T-helper 22 cell (primary cell): ENCODE measurements at places on chromosomes 12 and 14.

DNA sequence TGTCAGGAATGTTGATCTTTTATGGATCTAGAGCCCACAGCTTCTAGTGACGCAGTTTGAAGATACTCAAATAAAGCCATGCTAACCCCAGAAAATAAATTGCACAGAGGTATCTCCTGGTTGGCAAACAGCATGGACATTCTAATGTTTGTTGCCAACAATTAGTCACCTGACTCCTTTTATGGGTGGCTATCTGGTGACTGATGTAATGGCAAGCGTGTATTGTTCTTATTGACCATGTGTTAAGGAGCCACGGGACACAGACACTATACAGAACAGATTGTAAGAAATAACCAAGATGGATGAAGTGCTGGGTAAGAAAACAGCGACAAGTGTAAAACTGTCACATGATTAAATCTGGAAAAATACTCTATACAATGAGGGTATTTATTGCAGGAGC lies 401.3 kb upstream of the PDE3A start:
- no peak for DNase-seq

GRCh38 chr14:69693801-69694729 lies 72.9 kb upstream of the SRSF5 start:
- DNase-seq, result no peak

DNA sequence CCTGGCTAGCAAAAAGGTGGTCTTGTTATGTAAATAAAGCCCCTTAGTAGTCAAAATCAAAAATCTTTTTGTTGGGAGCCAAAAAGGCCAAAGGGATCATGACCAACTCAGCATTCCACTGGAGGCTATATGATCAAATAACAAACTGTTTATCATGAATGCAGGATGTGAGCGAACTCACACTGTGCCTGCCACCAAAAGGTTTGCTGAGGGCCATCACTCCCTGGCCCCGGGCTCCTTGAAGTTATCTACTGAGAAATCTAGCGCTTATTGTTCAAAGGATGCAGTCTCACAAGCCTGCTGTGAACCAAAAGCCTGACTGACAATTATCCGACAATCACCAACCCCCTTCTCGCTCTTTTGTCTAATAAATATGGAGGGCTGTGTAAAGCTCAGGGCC lies 107.2 kb upstream of the DDHD1 start:
- no peak for DNase-seq

DNA sequence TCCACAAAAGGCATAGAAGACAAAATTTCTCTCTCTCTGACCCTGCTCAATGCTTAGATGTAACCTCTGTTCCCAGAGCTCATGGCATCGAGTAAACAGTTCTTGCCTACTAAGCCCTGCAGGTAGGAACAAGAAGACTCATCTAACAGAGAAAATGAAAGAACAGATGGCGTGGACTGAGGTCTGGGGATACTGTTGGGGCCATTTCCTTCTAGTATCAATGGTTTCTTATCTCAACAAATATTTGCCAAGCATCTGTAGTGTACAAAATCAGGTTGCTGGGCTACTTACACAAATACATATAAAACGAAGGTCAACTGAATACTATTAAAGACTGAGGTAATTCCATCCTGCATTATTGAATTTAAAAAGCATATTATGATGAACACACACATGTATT lies 93.3 kb downstream of the RIMBP2 start:
- DNase-seq, result no peak

DNA sequence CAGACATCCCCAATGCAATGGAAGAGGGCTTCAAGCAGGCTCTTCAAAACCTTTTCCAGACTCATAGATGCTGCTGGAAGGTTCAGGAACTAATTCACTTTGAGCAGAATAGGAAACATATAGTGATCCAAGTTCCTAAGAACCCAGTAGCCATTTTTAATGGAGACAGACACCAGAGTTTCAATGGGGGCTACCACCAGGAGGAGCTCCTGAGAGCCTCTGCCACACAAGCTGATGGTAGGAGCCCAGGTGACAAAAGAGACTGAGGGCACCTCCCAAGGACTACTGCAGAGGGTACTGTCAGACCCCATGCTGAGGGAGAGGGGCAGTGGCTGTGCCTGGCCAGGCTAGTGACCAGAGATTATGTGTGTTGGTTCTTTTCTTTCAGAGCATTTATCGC lies 45.9 kb downstream of the IFNG start:
- DNase-seq, result no peak

DNA sequence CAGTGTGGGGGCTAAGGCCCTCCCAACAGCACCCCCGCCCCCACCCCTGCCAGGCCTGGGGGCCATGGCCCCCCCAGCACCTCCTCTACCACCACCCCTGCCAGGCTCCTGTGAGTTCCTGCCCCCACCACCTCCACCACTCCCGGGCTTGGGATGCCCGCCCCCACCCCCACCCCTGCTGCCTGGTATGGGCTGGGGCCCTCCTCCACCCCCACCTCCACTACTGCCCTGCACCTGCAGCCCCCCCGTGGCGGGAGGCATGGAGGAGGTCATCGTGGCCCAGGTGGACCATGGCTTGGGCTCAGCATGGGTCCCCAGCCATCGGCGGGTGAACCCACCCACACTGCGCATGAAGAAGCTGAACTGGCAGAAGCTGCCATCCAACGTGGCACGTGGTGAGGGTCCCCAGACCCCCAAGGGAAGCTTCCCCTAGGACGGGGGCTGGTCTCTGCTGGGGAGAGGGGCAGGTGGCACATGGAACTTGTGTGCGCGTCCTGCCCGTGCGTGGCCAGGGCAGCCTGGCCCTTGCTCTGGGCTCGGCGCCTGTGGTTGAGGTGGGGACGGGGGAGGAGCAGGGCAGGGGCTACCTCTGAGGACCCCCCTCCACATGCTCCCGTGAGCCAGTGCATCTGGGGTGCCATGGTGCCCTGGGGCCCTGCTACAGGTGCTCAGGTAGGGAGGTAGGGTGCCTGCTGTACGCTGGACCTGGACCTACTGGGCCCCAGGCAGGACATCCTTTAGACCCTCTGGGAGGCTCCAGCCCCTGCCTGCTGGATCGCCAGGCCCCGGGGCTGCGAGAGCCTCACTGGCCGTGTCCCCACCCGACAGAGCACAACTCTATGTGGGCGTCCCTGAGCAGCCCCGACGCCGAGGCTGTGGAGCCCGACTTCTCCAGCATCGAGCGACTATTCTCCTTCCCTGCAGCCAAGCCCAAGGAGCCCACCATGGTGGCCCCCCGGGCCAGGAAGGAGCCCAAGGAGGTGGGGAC lies 16.1 kb upstream of the ADSS1 start:
- no peak for DNase-seq

DNA sequence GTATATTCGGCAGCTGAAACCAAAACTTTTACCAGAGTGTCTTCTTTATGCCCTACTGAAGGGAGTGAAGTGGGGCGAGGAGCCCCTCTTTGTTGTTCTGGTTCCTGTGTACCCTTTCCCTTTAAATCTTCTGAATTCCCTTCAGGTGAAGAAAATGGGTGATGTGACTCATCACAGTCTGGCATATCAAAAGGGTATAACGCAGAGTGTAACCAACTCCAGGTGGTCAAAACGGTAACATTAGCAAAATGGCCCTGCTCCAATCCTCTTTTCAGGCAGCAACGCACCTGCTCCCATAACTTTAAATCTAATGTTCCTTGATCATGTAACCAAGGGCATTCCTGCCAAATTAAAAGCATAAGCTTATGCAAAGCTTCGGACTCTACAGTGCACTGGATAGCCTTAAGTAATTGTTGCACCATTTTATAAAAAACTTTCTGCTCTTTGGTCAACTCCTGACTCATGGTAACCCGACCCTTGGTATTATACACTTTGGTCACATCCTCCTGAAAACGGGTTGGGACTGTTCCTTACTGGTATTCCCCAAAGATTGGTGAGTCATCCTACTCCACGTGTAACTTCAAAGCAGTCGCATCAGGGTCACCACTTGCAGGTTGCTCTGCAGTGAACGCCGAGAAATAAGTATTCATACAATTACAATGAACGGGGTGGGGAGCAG lies 83.1 kb downstream of the KCNMB4 start:
- DNase-seq, result no peak

DNA sequence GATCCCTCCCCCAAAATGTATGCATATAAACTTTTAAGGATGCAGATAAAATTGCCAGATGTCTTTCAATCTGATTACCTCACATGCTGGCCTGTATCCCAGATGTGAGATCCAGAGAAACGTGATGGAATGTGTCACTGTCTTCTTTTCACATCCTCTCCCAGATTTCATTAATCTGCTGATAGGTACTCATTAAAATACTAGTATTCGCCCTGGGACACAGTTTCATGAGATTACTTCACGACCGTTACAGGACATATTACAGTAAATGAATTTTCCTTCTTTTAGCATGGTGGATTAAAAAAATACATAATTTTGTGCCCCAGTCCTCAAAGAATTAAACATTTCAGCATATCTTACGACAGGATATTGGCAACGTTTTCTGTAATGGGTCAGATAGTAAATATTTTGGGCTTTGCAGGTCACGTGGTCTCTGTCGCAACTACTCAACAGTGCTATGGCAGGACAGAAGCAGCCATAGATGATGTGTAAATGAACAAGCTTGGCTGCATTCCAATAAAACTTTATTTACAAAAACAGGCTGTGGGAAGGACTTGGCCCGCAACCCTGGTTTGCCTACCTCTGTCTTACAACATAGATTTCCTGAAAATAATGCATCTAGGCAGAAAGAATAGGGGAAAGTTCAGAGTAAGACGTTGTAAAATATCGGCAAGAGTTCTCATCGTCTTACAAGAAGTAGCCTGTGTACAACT lies 156.0 kb upstream of the DIO3 start:
- DNase-seq, result no peak

- no peak for DNase-seq
Measured at GRCh38 chr14:69318901-69319475, 59.0 kb downstream of the GALNT16 start.

DNA sequence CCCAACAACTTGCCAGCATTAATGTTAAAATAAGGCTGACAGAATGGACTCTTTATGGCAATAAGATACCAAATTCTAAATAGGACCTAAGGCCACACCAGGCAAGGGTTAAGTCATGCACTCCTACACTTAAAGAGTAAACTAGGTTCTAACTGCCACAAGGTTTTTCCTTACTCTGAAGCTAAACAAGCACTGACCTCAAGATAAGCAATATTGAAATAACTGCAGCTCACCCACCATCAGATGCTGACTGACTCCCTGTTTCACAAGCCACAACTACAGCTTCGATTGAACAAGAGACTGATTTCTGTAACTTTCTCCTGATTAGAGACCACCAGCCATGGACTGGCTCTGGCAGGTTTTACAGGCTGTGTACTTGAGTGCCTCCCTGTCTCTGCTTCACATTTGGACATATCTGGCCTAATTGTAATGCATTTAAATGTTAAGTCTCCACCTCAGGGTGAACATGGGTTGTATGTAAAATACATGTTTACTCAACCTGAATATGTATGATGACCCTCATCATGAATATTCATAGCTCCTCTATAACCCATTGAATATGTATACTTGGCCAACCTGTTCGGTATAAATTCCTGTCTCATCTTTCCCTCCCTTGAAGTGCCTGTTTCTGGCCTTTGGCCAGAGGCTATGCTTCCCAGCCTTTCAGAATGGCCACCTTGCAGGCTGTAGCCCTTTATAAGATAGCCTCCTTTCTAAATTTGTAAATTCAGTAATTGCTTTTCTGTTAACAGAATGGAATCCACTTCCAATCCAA lies 70.5 kb upstream of the DAAM1 start:
- no peak for DNase-seq

- DNase-seq, result no peak
Measured at GRCh38 chr12:66823857-66824570, 145.1 kb upstream of the GRIP1 start.

DNA sequence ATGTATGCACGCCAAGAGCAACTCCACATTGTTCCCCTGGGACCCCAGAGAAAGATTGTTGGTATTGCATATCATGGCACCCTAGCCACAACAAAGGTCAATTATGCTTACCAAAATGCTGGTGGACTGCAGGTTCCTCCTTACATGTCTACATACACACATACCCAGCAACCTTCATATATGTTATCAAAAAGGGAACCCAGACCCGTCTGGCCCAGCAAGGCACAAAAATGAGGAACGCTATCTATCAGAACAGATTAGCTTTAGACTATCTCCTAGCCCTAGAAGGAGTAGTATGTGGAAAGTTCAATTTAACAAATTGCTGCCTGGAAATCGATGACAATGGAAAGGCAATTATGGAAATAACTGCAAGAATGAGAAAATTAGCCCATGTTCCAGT lies 61.5 kb downstream of the DHRS2 start:
- DNase-seq, result no peak

DNA sequence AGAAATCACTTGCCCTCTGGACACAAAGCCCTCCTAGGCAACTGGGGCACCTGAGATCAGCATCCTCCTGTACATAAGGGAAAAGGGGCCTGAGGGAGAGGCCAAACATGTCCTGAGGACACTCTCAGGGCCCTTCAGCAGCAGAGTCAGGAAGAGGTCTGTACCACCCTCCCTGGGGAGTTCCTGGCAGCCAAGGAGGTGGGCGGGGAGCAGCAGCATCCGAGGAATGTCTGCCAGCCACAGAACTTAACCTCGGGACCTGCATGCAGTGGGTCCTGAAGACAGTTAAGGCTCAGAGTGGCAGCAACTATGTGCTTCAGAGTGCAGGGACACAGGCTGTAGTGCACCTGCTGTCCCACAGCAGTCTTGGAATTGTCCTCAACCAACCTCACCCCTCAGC lies 62.1 kb downstream of the SPTB start:
- DNase-seq, result no peak

DNA sequence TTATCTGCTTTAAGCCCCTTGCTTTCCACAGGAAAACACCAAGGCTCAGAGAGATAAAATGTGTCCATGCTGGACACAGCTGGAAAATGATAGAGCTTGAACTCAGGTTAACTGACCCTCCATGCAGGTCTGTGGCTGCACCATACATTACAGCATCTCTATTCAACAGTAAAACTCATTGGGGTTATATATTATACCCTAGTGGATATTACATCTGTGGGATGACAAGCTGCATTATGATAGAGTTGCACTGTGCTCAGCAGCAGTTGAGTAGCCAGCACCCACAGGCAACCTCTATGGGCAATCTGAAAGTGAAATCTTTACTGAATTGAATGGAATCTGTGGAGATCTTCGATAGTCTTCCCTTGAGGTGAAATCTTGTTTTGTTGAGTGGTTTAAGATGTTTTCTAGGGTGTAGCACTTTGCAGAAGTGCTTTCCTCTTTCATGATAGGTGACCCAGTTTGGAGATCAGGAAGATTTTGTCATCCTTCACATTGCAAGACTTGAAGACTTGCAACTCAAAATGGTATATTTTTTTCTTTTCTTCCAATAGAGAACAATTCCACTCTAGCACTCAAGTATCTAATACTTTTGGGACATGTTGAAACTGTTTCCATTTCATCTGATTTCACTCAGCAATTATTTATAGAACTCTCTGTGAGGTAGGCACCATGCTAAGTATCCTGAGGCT lies 389.2 kb downstream of the RAD51B start:
- no peak for DNase-seq

- no peak for DNase-seq
Measured at GRCh38 chr12:94977766-94978468, 25.6 kb downstream of the NDUFA12 start.
